AG10803 (cell line): ENCODE measurements at places on chromosomes 16 and 17.

- no peak for DNase-seq
These were observed 148.8 kb upstream of the CORO6 start for GRCh38 chr17:29771546-29771945.

- peak; percentile 60 for DNase-seq
These were observed 50.3 kb downstream of the BMERB1 start for GRCh38 chr16:15484662-15485061.

GRCh38 chr17:64042700-64043485, 22.5 kb upstream of the ICAM2 start:
- DNase-seq: no peak

- peak; percentile 51 for DNase-seq
These were observed 72.7 kb downstream of the GAS7 start for GRCh38 chr17:10125531-10126275.

DNA sequence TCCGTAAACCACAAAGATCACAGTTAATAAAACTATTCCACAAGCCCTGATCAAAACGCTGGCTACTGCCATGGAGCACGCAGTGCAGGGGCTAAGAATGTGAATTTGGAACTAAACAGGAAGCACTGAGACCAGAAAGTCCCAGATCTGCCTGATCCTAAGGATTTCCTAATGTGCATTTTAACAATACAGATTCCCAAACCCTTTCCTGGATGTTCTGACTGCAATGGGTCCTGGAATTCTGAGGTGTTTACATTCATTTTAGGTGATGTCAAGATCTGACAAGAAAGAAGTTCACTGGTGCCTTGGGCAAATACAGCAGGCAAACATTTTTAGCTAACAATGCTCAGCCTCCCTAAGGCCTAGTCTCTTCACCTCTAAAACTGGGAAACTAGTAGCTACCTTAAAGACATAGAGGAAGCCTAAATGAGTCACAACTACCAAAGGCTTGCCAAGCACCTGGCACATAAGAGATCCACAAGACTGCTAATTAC, 10.3 kb downstream of the NSMCE1 start:
- peak; percentile 37 for DNase-seq

DNA sequence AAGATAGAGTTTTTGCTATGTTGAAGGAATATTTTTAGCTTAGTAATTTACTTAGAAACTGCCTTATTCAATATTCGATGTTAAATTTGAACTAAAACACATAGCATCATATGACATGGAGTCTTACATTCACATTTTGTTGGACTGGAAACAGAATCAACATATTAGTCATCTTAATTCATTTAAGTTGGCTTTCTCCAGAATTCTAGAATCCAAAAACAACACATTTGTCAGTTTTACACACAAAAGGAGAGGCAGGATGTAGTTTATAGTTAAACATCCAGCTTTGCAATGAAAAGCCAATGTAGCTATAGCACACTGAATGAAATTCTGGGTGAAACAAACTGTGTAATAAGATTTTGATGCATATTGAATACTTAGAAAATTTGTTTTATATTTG, 43.3 kb downstream of the WWOX start:
- DNase-seq: no peak
